ENCODE measurements at places on chromosomes 13 and 19. TPM values are rescaled to one million over a fixed set of nuclear protein-coding genes. Genes with fewer than 3 reads are reported as not detected.

ADM5 gene
- total RNA-seq, result 3.7 TPM

DNA sequence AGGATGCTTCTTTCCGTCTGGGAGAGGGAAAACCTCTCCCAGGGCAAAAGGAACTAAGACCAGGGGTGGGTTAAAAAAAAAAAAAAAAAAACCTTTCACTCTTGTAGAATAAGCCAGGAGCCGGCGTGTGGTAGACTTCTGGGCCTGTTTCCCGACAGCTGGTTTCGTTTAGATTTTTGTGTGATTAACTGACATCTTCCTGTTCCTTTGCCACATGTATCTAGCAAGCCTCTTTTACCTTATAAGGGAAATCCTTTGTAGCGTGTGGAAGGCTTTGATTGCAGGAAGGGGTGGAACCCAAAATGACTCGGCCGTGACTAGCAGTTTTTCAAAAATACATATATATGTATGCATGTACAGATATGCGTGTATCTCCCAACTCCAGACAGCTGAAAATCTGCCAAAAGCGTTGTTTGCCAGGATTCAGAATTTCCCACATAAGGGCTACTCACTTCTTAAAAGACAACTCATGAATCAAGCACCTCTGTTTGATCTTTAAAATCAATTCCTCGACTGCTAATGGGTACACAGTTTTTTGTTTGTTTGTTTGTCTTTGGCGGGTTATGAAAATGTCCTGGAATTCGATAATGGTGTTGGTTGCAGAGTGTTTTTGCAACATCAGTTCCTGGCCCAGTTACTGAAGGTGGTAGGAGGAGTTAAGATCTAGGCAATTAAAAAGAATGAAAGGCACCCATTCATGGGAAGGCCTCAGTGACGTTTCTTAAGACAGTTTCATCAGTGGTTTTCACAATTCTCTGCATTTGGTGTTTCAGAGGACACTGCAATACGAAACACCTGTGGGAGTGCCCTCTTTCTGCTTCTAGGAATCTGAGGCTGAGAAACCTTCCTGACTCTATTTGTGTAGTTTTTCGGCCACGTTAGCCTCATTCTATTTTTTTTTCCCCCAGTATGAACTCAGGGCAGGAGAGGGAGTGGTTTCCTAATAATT is 2.7 kb downstream of the TPM4 start:
- DNase-seq, result peak; percentile 89

- peak; percentile 5 for DNase-seq
Observed at GRCh38 chr19:57888107-57888559, 704 bp downstream of the ZNF814 start.

DNA sequence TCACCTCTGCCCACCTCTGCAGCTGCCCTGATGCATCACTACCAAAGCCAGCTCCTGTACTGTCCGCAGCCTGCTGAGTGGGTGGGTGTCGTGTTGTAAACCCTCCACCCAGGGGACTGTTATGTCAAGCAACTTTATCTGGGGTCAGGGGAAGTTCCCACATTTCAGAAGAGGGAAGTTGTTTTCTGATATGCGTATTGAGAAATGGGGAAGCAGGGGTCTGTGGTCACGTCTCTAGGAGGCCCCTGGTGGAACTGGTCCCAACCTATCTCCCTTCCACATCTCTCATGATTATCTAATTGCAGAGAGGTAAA is 31.2 kb downstream of the CLEC17A start:
- DNase-seq, result no peak

- no peak for DNase-seq
Observed at GRCh38 chr13:25080773-25081172, 15.2 kb upstream of the PABPC3 start.

GRCh38 chr13:71460211-71460610 is 406.8 kb downstream of the DACH1 start:
- no peak for DNase-seq

GRCh38 chr13:72198967-72199560 is 332.1 kb upstream of the DACH1 start:
- DNase-seq, result no peak

B3GLCT gene
- total RNA-seq, result 6.5 TPM

GRCh38 chr13:65914716-65915115 is 1315.4 kb downstream of the PCDH9 start:
- no peak for DNase-seq

CEACAM4 gene
- 0.88 TPM for total RNA-seq

DNA sequence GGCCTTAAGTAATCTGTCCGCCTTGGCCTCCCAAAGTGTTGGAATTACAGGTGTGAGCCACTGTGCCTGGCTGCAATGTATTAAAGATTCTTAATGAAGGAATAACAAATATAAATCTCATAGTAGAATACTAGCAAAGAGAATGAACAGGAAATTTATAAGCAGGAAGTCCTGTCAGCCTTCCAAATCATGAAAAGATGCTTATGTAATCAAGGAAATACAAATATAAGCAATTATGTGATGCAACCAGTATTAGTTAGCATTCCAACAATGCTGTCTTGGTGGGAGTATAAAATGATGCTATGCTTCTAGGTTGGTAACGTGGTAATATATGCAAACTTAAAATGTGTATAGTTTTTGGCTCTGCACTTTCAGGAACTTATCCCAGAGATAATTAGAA is 133.8 kb downstream of the PDS5B start:
- DNase-seq, result no peak

DNA sequence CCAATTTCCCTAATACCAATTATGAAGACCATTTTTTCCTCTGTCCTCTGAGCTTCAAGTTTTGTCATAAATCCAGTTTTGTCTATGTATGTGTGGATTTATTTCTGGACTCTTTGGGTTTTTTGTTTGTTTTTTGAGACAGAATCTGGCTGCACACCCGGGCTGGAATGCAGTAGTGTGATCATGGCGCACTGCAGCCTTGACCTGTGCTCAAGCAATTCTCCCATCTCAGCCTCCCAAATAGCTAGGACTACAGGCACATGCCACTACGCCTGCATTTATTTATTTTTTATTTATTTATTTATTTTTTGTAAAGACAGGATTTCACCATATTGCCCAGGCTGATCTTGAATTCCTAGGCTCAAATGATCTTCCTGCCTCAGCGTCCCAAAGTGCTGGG is 45.3 kb upstream of the GTF3A start:
- DNase-seq, result no peak

GRCh38 chr13:38167164-38167822 is 182.4 kb upstream of the UFM1 start:
- DNase-seq, result no peak

GRCh38 chr13:30147421-30147820 is 159.9 kb downstream of the KATNAL1 start:
- DNase-seq, result no peak

TMTC4 gene
- 8.8 TPM for total RNA-seq

- peak; percentile 78 for DNase-seq
Observed at GRCh38 chr19:38949580-38950367, 19.0 kb downstream of the MRPS12 start.

DNA sequence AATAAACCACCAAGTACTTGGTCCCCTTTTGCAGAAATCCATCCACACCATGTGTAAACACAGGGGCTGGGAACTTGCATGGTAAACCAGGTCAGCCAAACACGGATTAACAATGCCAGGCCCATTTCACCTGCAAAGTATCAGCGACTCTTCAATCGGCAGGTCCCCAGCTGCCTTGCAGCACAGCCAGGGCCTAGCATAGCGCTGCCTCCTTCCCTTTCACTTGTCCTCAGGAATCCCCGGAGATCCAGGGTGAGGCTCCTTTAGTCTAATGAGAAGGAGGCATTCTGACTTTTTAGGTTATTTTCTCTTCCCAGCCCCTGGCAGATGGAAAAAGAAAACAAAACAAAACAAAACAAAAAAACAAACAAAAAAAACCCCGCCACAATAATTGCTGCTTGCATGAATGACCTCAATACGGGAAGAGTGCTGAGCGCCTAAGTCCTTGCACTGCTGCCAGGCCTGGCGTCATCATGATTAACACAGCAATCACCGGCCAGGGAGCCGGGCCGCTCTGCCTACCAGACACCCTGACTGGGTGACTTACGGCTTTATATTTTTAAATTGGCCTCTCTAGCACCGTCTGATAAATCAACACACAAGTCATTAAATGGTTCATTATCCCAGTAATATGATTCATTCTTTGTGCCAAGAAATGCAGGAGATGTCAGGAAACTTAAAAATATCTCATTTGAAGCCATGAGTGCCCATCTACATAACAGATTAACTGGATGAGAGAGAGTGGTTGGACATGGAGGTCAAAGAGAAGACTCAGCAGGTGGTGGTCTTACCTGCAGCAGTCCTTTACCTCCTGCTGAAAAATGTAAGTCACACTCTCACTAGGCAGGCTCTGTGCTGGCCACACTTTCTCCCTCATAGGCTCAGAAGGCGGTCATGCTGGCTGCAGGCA is 692.7 kb downstream of the UQCRFS1 start:
- no peak for DNase-seq

FFAR3 gene
- not detected for total RNA-seq

DNA sequence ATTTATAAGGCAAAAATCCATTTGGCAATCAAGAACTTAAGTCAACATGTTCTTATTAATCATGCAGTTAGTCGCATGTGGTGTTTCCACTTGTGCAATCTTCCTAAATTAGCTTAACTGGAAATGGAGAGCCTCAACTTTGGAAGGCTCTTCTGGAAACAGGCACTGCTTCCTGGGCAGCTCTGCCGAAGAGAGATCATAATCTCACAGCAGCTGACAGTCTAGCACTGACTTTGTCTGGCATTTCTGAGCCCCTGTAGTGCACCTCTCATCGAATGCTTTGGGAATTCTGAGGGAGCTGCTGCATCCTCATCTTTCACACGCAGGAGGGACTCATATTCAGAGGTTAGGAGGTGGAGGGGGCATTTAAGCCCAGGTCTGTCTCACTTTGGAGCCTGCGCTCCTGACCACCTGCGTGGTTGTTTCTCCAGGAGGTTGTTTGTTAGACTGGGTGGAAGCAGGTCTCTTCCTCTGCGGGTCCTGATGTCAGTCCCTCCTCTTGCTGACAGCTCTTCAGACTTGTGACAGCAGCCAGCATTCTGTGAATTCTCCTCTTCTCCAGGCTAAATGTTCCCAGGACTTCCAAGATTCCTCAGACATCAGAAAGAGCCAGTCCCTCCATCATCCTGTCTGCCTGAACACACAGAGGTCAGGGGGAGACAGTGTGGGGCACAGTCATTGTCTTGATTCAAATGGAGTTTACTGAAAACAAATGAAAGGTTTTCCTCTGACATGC is 100.4 kb upstream of the GJB6 start:
- no peak for DNase-seq

DNA sequence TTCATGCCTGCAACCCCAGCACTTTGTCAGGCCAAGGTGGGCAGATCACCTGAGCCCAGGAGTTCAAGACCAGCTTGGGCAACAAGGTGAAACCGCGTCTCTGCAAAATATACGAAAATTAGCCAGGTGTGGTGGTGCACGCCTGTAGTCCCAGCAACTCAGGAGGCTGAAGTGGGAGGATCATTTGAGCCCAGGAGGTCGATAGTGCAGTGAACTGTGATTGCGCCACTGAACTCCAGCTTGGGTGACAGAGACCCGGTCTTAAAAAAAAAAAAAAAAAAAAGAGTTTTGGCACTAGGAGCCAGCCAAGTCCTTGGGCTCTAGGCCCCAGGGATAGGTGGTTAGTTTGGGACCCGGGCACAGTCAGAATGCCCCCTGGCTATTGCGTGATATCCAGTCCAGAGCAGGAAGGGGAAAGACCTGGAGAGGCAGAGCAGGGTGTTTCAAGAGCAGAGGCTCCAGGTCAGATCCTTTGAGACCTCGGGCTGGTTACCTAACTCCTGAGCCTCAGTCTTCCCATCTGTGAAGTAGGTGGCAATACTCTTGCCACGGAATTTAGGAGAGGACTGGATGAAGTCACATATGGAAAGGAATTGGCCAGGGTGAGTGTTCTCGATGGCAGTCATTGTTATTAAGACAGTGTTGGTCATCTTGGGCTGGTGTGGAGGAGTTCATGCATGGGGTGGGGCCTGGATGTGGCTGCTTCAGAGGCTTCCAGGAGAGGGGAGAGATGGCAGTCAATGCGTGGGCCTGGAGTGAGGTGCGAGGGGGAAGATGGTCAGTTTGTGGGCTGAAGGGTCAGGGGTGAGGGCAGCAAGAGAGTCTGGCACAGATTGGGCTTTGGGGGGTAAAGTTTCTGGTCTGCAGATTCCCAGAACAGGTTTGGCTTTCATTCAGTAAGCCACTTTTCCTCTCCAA is 2.8 kb downstream of the PPP1R37 start:
- DNase-seq, result no peak

ATP8A2 gene
- total RNA-seq, result not detected

GRCh38 chr13:113801289-113801961 is 42.4 kb downstream of the TMEM255B start:
- DNase-seq, result no peak

DNA sequence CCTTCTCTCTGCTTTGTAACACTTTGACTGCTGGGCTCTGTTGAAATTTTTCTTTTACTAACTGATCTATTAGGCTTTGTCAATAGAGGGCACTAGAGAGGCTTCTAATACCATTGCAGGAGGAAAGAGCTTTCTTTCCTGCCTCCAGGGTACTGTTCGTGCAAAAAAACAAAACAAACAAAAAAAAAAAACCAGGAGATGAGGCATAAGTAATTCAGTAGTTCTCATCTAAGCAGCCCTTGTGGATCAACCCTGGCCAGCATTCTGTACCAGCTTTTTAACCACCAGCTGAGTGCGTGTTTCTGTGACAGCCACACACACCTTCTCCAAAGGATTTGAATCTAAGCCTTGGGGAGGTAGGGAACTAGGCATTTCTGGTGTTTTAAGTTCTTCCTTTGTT is 1707.6 kb upstream of the SLC10A2 start:
- DNase-seq, result no peak

NCLN gene
- total RNA-seq, result 28.4 TPM

GRCh38 chr13:38981096-38981495 is 9.5 kb downstream of the STOML3 start:
- no peak for DNase-seq

- peak; percentile 54 for DNase-seq
Observed at GRCh38 chr19:30074096-30074495, 132.1 kb downstream of the URI1 start.

- no peak for DNase-seq
Observed at GRCh38 chr19:33273881-33274662, 28.3 kb downstream of the CEBPA start.

GRCh38 chr13:74867460-74867859 is 614.5 kb downstream of the TBC1D4 start:
- DNase-seq, result no peak

PNMA8C gene
- total RNA-seq, result not detected

DNA sequence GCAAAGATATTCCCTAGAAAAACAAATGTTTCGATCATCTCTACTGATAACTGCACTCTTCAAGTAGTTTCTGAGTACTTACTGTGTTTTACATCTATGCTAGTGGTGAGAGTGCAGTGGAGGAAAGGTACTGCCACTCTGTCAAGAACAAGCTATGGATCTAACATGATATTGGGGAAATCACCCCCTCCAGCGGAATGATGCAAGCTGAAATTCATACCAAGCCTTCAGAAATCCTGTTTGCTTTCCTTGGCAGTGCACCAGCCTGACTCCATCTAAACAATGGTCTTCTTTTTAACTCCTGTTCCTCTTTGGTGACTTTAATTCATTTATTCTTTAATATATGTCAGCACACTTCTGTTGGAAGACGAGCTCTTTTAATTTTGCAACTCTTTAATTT is 238.0 kb downstream of the PCDH9 start:
- DNase-seq, result no peak

EBI3 gene
- total RNA-seq, result 2.2 TPM
